ENCODE measurements at places on chromosomes 12 and 14.

DNA sequence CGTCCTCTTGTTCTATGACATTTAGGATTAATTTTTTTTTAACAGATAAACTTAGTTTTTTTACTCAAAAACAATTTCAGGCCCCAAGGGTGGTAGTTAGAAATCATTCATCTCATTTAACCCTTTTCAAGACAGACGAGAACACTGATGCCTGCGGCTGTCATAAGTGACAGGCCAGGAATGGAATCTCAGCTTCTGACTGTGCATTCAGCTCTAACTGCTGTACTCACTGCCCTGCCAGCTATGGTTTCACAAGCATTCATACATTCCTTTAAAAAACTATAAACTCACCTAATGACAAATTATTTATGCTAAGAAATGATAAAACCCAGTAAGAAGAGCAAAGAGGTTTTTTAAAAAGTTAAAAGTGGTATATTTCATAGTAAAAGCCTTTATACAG is 8.8 kb downstream of the DENND5B start:
- DNase-seq, result no peak

DNA sequence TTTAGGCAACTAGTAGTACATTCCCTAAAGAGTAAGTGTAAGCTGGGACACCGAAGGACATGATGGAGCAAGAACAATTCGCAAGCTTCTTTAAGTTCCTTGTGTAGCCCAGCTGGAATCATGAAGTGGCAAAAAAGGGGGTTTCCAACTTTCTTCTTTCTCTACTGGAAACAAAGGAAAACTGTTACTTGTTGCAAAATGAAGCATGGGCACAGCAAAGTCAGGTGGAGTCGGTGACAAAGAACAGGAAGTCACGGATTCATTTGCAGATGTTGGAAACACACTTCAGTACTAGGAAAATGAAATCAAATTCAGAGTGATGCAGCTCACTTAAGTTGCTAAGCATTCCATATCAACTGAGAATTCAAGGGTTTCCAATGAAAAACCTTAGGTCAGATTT is 706.9 kb upstream of the STXBP6 start:
- DNase-seq, result no peak

- no peak for DNase-seq
Measured at GRCh38 chr12:105562199-105562971, 231.9 kb downstream of the C12orf75 start.

GRCh38 chr12:97575403-97576193 is 113.0 kb downstream of the RMST start:
- no peak for DNase-seq

- no peak for DNase-seq
Measured at GRCh38 chr14:66539034-66539433, 31.1 kb downstream of the GPHN start.

DNA sequence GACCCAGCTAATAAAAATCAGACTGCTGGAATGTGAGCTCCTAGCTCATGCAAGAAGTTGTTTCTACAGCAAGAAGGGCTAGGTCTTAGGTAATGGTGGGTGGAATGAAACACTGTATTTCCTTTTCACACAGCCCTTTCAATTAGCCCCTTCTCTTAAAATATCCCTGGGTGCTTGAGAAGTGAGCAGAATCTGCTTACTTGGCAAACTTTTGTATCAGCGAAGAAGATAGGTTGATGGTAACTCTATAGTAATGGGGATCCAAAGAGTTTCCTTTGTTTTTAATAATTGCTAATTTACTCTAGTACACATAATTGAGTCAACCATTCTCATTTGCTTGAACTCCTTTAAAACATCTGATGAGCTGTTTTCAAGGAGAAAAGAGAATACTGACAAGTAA is 100.6 kb upstream of the FSCB start:
- DNase-seq, result no peak

GRCh38 chr12:55862286-55862685 is 19.6 kb upstream of the MMP19 start:
- no peak for DNase-seq

DNA sequence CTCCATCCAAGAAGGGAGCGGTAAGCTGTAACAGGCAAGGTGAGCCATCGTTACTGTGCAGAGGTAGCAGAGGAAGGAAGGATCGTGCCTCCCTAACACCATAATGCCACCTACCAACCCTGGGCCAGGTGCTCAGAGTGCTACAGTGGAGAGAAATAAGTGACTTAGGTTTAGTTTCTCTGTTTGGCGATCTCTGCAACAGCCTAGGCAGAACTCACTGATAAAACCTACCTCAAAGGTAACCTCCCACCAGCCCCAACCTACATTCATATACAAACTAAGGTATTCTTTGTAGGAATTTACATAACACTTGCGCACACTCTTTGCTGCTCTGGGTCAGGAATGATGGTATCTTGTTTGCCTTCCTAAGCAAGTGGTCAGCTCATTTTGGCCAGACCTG is 93.4 kb upstream of the TMEM132D start:
- no peak for DNase-seq

DNA sequence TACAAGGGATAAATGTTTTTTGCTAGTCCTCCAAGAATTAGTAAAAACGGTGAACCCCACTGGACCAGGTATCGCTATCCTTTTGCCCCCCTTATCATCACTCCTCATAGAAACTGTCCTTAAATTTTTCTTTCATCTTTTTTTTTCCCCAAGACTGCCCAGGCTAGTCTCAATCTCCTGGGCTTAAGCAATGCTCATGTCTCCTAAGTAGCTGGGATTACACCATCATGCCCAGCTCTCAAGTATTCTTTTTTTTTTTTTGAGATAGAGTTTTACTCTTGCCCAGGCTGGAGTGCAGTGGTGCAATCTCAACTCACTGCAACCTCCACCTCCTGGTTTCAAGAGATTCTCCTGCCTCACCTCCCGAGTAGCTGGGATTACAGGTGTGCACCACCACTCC is 9.7 kb downstream of the IRF2BPL start:
- no peak for DNase-seq

DNA sequence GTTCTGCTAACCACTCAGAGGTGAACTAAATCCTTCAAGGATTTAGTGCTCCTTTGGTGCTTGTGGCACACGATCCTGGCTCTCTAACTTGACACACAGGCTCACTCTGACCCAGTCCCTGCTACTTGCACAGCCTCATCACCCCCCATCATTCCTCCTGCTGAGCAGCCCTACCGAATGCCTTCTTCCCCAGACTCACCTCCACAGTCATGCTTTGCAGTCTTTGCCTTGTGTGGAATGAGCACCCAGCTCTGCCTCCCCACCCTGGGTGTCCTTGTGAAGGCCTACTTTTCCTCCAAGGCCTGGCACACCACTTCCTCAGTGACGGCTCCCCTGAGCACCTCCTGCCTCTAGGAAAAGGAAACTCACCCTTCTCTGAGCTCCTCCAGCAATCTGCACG is 7.9 kb upstream of the TINF2 start:
- DNase-seq, result no peak

- no peak for DNase-seq
Measured at GRCh38 chr12:21879312-21879711, 61.9 kb downstream of the ABCC9 start.

Data from hypothalamus (tissue), 51 donors.